ENCODE measurements at places on chromosomes 2 and 18. TPM values are rescaled to one million over a fixed set of nuclear protein-coding genes. Genes with fewer than 3 reads are reported as not detected.

DNA sequence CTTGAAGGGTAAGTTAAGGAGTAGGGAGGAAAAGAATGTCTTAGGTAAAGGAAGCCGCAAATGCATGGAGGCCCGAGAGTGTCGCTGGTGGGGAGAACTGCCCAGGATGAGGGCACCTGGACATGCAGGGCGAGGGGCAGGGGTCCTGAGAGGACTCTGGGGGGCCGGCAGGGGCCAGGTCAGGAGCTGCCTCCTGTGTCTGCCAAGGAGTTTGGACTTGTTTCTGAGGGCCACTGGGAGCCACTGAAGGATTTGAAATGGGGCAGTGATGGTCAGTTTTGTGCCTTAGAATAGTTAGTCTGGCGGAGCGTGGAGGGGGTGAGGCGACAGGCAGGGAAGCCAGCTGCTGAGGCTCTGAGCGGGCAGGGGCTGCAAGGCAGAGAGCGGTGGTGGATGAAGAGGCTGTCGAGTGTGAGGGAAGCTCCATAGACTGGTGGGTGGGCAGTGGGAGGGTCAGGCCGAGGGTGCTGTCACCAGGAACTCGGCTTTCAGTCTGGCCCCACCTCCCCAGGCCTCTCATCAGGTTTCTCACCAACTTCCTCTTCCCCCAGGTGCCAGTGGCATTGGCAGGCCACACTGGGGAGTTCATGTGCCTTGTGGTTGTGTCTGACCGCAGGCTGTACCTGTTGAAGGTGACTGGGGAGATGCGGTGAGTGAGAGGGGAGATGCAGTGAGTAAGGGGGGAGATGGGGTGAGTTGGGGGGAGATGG lies 14.7 kb upstream of the SLC4A3 start:
- DNase-seq, result no peak

DNA sequence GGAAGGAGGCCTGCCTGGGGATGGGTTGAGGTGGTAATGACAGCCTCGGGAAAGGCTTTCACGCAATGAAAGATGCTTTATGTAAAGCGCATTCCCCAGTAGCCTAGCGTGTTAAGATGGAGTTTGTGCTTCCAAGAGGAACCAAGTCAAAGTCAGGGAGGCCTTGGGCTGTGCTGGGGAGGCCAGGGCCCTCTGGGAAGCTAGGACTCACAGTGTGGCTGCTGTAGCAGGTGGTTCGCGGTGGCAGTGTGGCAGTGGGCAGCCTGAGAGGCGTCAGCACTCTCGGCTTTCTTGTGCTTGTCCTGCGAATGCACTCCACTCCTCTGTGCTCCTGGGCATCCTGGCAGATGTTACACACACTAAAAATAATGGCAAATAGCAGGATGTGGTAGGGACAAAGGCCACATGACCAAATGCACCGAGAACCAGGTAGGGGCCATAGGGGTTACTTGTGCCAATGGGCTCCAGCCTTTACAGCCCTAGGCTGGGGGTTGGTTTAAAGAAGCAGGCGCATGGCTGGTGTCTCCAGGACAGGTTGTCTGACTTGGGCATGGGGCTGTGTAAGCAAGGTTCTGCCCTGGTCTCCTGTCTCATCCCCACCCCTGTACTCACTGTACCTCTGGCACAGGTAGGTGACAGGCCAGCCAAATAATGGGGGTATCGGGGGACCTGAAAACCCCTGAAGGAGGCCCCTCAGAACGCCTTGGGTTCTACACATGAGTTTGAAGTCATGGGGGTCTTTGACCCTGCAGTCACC lies 154.4 kb upstream of the TWIST2 start:
- DNase-seq, result no peak

ATP6V1C2 gene
- 3.3 TPM for polyA plus RNA-seq

SIX3 gene
- polyA plus RNA-seq, result not detected

GRCh38 chr2:145715601-145716000 lies 1195.7 kb upstream of the ZEB2 start:
- no peak for DNase-seq

DNA sequence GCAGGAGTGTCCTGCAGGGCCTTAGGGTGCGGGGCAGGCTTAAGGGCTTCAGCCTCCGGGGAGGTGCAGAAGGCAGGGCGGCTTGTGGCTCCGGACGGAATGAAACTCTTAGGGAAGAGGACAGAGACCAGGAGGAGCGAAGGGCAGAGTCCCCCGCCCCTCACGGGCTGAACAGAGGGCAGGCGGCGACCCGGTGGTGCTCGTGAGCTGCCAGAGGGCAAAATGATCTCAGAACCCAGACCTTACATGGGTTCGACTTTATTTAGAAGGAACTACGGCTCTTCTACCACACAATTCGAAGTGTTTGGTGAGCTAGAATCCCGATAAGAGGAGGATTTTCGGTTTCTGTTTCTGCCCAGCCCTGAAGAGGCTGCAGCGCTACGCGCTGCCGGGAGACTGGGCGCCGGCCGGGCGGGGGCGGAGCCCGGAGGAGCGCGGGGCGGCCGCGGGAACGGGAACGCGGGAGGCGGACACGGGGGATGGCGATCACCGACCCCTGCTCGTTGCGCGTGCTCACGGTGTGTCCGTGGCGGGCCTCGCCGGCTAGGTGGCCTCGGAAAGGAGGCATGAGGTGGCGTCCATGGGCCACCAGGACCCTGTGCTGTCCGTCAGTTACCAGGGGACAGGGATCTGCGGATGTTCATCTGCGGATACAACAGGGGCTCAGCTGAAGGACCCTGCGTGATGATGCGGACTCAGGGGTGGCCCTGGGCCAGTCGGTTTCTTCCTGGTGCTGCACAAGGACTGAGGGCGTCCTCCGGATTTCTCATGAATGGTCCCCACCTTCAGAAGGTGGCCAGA lies 4.2 kb upstream of the SP100 start:
- DNase-seq, result no peak

DNA sequence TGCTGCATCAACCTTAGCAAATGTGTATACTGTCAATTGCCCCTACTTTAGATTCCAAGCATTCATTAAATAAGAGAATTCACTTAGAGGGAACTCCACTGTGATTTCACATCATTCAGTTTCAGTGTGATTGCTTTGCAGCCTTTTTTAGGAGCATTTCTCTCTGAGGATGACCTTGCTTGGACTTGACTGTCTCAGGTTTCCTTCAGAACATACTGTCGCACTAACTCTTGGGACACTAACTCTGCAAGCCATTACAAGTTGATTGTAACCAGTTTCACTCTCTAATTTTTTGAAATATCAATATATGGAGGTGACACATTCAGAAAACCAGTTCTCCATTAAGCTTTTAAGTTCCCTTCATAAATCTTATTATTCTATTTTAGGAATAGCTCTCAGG lies 6.6 kb upstream of the ZCCHC2 start:
- no peak for DNase-seq

DNA sequence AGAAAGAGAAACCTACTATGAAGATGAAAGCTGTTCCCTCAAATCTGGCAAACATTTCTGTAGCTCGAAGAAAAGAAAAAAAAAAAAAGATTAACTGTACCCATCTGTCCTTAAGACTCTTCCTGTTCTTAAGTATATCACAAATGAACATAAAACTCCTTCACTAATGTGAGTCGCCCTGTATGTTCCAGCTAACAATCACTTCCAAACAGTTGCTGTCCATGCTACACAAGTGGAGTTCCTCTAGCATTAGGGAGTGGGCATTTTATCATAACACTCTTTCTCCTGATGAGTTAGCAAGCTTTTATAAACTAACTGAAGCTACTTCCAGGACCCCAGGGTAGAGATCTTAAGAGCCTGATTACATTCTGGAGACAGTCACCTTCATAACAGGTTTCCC lies 5.8 kb downstream of the CUL3 start:
- no peak for DNase-seq

VSNL1 gene
- polyA plus RNA-seq, result 4.9 TPM

GRCh38 chr2:128090575-128090944 lies 440 bp upstream of the UGGT1 start:
- no peak for DNase-seq

PSD4 gene
- 1.3 TPM for polyA plus RNA-seq

DNA sequence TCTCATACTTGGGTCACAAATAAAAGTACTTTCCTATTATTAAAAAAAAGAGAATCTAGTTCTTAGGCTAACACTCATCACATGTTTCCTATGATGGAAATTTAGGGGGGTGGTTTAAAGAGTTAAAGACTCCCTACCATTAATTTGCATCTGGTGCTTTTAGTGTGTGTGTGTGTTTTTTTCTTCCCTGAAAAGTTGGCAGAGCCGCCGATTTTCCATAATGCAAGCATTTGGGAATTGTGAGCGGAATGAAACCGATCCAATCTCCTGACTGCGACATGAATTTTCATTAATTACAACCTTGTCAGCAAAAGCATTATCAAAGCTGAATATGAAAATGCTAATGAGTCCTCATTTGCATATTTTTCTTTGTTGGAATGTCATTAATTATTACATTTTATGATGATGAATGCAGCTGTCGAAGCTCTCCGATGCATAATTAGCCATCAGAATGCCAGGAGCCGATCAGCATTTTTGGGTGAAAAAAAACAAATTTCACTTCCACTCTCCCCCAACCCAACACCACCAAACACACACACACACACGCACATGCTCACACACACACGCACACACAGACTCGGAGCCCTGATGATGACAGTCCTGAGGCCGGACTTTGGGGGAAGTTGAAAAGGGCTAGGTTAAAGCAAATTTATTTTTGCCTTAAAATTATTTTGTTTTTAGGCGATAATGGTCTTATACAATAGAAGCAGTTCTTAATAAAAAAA lies 165.4 kb downstream of the TCF4 start:
- peak; percentile 93 for DNase-seq

- no peak for DNase-seq
These were observed 402.5 kb upstream of the FAM98A start for GRCh38 chr2:34001557-34001956.

BCL2 gene
- polyA plus RNA-seq, result 13.1 TPM

GRCh38 chr2:38262069-38262871 lies 114.8 kb downstream of the ATL2 start:
- no peak for DNase-seq

ROCK2 gene
- polyA plus RNA-seq, result 51.6 TPM

GRCh38 chr2:216661639-216662375 lies 28.6 kb downstream of the IGFBP2 start:
- DNase-seq, result no peak

MC4R gene
- 0.16 TPM for polyA plus RNA-seq

DNA sequence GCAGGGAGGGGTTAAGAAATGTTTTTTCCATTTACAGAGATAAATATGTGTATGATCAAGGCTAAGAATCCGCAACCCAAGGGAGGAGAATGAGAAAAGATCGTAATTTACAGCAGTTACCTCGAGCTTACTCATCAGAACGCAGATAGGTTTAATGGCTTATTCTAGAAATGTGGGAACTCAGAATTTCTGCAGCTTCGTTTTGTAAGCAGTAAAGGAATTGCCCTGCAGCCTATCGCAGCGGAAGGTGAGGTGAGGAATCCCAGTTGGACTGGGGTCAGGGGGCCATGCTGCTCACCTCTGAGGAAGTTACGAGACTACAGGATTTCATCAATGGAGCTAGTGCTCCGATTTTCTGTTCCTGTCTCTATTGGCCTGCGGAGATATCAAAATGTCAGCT lies 8.1 kb upstream of the TMEM200C start:
- DNase-seq, result no peak

DNA sequence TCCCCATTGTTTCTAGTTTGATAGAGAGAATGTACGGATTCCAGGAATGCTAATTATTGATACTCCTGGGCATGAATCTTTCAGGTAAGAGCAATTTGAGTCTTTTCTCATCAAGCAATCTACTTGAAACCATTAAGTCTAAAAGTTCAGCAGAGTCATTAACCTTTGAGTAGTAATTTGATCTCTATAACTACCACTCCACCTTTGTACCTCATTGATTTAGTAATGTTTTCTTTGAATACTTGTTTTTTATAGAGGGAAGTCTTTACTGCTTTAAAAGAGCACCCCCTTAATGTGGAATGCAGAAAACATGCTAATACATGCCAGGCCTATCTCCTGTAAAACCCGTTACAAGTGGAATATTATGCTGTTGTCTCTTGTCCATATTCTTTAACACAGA lies 45.0 kb downstream of the EIF5B start:
- DNase-seq, result no peak

DNA sequence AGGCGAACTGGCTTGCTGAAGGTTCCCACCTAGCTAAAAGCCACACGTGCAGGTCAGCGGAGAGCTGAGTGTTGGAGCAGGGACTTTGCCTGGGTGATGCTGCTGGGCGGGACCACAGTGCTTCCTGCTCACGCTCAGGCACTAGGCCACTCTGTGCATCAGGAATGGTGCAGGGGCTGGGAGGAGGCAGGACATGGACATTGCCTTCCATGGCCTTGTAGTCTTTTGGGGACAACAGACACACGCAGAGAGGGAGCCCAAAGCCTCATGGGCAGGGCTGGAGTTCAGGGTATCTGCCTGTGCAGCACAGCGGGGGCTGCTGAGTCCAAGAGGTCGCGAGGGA lies 207.2 kb downstream of the ZBTB7C start:
- no peak for DNase-seq

MEP1B gene
- 0.11 TPM for polyA plus RNA-seq

- no peak for DNase-seq
These were observed 188.0 kb upstream of the PKDCC start for GRCh38 chr2:41859615-41860514.

DNA sequence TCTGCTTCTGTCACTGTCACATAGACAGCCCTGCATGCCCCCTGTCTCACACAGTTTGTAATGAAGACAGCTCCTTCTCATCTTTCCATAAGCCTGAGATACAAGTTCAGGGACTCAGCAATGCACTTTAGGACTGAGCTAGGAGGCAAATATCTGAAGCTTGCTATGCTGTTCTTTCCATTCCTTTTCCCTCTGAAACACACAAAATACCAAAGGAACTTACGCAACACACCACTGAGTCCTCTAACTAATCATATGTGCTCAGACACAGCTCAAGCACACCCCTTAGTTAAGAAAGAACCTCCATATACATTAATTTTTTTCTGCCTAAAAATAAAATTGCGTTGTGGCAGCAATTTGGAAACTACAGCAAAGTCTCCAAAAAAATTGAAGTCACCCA lies 17.9 kb downstream of the SERPINB8 start:
- DNase-seq, result no peak

DSG1 gene
- not detected for polyA plus RNA-seq

DNA sequence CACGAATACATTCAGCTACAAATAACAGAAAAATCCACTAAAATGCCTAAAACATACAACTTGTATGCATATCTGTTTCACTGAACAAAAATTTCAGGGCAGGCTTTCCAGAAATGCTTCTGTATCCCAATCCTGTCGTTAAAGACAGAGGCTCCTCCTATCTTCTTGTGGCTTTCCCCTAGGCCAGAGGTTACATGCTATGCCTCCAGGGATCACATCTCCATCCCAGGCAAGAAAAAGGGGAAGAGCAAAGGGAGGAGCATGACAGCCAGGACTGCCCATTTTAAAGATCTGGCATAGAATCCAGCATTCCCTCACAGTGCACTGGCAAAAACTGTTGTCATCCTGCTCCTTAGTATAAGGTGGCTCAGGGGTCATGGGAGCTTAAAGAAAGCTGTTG lies 268.7 kb upstream of the SETBP1 start:
- DNase-seq, result no peak

DNA sequence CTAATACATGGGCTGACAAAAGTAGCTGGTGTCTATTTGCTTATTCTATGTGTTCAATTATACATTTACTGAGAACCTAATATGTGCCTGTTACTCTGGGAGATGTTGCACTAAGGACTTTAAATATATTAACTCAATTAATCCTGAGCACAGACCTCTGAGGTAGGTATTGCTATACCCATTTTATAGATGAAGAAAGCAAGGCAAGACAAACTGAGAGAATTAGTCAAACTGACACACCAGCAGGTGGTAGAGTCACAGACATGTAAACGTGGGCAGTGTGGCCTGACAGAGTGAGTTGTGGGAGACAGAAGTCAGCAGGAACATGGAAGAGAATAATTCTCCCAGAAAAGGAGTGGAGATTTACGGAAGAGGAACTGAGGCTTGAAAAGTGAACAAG lies 428.9 kb downstream of the LPIN1 start:
- no peak for DNase-seq

- DNase-seq, result no peak
These were observed 1.3 kb upstream of the BAZ2B start for GRCh38 chr2:159617646-159618045.

TEKT4 gene
- not detected for polyA plus RNA-seq

All from forelimb muscle (tissue), 1 donor.